SJSA1 (cell line): ENCODE measurements at places on chromosomes 7 and 10.
A peak's percentile ranks its signal among the peaks of the same experiment; 100 is the strongest.

- peaks cover 9% of the 10 kb centered on the region for H3K4me1 ChIP-seq
- peak; percentile 84 for DNase-seq
- H3K4me3 ChIP-seq: no peak overlapping the region
- H3K36me3 ChIP-seq: no peaks in the 10 kb centered on the region
- H3K27me3 ChIP-seq: peaks cover 25% of the 10 kb centered on the region
- no peak overlapping the region for H3K27ac ChIP-seq
These were observed 204.3 kb downstream of the DGKI start for GRCh38 chr7:137642472-137642871.

- no peaks in the 10 kb centered on the region for H3K36me3 ChIP-seq
- DNase-seq: no peak
- peak within 1 kb of the TSS; percentile 33 for H3K4me3 ChIP-seq
These were observed at the start of gene CFAP46 for GRCh38 chr10:132942101-132943057. Gene CFAP46, minus strand, starts transcription at chr10:132942570. Its CDS starts 86 bp downstream, at chr10:132942484.

DNA sequence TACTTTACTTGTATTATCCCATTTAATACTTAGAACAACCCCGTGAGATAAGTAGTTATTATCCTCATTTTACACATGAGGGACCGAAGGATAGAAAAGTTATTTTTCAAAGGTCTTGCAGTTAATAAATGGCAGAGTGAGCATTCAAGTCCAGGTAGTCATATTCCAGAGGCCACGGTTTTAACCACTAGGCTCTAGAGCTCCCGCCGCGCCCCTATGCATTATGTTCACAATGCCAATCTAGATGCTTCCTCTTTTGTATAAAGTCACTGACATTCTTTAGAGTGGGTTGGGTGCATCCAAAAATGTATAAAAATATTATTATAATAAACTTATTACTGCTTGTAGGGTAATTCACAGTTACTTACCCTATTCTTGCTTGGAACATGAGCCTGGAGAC lies 11.4 kb upstream of the CFAP69 start:
- H3K36me3 ChIP-seq: no peaks in the 10 kb centered on the region
- no peaks in the 10 kb centered on the region for H3K27me3 ChIP-seq
- no peak overlapping the region for H3K27ac ChIP-seq
- H3K4me1 ChIP-seq: no peaks in the 10 kb centered on the region
- DNase-seq: no peak
- no peak overlapping the region for H3K4me3 ChIP-seq

DNA sequence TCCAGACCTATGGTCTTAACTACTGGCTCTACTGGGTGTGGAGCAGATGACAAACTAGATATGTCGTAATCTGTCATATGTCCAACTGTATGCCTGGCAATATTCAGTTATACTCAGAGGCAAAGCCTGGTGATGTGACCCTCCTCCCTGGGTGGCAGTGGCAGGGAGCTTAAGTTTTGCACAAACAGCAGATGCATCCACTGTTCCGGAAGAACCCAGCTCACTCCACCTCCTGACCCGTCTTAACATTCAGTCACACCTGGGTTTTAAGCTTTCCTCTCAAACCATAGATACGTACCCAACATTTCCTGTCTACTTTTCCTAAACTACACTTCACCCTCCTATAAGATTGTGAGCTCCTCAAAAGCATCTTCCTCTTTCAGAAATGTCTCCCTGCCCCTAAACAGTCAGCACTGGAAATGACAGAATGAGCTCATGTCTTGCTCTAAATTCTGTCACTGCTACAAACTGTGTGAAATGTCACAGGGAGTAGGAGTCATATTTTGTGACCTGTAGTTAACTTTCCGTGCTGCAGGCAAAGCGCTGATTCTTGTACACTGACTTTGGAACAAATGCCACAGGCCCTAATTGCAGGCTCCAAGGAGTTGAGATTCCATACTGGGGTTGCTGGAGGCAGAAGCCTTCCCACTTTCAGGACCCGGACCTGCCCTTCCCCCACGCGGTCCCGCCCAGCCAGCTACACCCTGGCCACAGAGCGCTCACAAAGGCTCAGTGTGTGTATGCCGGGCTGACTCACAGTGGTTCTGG lies 23.9 kb downstream of the SCD start:
- H3K27me3 ChIP-seq: no peaks in the 10 kb centered on the region; the same call in 1 of the 2 replicates
- peak overlapping the region; percentile 18 for H3K27ac ChIP-seq
- H3K4me1 ChIP-seq: peaks cover 37% of the 10 kb centered on the region
- H3K4me3 ChIP-seq: no peak overlapping the region
- no peaks in the 10 kb centered on the region for H3K36me3 ChIP-seq

GRCh38 chr10:122072491-122072890 lies 83.5 kb downstream of the TACC2 start:
- no peaks in the 10 kb centered on the region for H3K36me3 ChIP-seq
- DNase-seq: no peak
- no peak overlapping the region for H3K27ac ChIP-seq

- H3K36me3 ChIP-seq: no peaks in the 10 kb centered on the region
- DNase-seq: no peak
- no peaks in the 10 kb centered on the region for H3K4me1 ChIP-seq
- H3K27ac ChIP-seq: no peak overlapping the region
These were observed 97.0 kb downstream of the BAMBI start for GRCh38 chr10:28774051-28774995.

DNA sequence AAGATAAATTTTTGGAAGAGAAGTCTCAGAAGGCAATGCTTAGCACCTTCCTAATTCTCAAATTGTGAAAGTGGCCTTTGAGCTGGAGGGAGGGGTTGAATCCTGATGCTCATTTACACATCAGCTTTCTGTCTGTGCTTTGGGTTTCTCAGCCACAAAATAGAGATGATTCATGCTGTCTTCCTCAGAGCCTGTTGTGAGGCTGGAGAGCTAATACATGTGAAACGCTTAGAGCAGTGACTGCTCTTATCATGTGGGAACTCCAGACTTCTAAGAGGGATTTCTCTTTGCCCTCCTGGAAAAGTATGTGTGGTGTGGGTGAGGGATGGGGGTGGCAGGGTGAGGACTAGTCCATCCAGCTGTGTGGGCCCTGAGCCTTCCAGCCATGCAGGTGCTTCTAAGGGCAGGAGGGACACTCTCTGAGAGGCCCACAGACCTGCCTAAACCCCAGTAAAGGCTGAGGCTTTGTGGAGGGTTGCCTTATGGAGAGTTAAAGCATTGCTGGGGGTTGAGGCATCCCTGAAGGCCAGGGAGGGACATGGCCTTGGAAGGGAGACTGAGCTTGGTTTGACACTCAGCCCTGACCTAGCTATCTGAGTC lies 4.8 kb upstream of the EVX1 start:
- peaks cover 20% of the 10 kb centered on the region for H3K27me3 ChIP-seq
- no peak for DNase-seq
- H3K4me3 ChIP-seq: no peak overlapping the region
- H3K4me1 ChIP-seq: peaks cover 13% of the 10 kb centered on the region

DNA sequence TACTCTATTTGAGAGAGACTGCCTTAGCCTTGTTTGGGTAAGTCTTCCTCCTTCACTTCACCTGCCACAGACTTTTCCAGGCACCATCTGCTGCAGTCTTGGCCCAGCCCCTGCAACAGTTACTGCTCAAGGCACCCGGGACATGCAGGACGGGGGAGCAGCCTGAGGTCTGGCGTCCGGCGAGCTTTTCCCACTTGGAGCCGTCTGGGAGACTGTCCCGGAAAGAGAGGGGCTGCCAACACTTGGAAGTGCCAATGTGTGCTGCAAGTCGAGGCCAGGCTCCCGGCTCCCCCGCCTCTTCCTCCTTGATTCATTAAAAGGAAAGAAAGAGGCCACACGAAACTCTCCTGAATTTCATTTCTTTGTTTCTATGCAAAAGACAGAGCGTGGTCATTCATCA lies 13.7 kb downstream of the HTRA1 start:
- no peak overlapping the region for H3K27ac ChIP-seq
- H3K27me3 ChIP-seq: no peaks in the 10 kb centered on the region
- no peak for DNase-seq

GRCh38 chr7:81158189-81158588 lies 239.3 kb upstream of the SEMA3C start:
- no peaks in the 10 kb centered on the region for H3K27me3 ChIP-seq
- H3K4me1 ChIP-seq: peaks cover 20% of the 10 kb centered on the region
- DNase-seq: no peak
- H3K36me3 ChIP-seq: no peaks in the 10 kb centered on the region
- no peak overlapping the region for H3K27ac ChIP-seq
- no peak overlapping the region for H3K4me3 ChIP-seq

DNA sequence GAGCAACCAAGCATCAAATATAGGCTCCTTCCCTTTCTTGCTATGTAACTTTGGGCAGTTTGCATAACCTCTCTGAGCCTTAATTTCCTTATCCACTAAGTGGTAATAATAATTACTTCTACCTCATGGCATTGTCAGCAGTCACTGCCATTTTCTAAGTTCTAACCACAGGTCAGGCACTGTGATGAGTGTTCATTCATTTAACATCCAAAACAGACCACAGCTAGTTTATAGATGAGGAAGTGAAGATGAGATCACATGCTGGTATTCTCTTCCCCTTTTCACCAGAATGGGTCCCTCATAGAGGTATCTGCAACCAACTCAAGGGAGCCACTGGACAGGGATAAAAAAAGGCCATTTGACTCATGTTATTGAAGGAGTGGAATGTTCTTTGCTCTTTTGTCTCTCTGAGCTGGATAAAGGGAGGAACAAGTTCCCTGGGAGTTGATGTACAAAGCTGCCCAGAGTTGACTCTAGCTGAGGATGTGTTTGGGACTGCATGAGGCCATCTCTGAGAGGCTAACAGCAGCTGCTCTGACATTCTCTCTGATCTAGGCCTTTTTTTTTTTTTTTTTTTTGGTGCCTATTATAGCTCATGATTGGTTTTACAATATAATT lies 65.0 kb downstream of the DNAJC12 start:
- no peak for DNase-seq
- no peaks in the 10 kb centered on the region for H3K4me1 ChIP-seq
- no peak overlapping the region for H3K4me3 ChIP-seq
- no peaks in the 10 kb centered on the region for H3K36me3 ChIP-seq

GRCh38 chr7:99733448-99733847 lies 1.5 kb downstream of the CYP3A7 start:
- H3K4me3 ChIP-seq: no peak overlapping the region
- no peaks in the 10 kb centered on the region for H3K27me3 ChIP-seq
- no peak for DNase-seq
- H3K27ac ChIP-seq: no peak overlapping the region
- no peaks in the 10 kb centered on the region for H3K4me1 ChIP-seq
- no peaks in the 10 kb centered on the region for H3K36me3 ChIP-seq

DNA sequence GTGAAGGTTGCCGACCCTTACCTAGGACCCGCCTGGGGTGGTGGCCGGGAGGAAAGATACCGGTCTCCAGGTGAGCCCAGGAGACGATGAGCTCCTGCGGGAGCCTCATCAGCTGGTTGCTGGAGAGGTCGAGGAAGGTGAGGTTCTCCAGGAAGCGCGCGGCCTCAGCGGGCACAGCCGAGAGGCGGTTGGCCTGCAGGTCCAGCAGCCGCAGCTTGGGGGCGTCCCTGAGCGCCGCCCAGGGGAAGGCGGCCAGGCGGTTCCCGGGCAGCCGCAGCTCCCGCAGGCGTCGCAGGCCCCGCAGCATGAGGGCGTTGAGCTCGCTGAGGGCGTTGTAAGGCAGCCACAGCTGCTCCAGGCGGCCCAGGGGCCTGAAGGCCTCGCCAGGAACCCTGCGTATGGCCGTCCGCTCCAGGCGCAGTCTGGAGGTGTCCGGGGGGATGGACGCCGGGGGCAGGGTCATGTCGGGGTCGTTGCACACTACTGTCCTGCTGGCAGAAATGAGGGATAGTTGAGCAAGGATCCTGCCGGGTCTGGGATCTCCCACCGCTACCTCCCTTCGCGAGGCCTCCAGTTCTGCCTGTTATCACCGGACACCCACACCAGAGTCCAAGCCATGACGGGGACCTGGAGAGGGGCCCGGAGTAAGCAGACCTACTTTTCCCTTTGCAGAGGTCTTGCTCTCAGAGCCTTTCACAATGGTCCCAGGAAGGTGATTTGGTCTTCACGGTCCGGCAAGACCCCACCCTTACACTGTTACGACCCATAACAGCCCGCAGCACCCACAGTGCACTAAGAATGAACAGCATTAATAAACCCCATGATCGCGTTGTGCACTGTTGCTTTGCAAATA lies 3.9 kb downstream of the LRIT1 start:
- DNase-seq: no peak
- H3K27ac ChIP-seq: no peak overlapping the region

DNA sequence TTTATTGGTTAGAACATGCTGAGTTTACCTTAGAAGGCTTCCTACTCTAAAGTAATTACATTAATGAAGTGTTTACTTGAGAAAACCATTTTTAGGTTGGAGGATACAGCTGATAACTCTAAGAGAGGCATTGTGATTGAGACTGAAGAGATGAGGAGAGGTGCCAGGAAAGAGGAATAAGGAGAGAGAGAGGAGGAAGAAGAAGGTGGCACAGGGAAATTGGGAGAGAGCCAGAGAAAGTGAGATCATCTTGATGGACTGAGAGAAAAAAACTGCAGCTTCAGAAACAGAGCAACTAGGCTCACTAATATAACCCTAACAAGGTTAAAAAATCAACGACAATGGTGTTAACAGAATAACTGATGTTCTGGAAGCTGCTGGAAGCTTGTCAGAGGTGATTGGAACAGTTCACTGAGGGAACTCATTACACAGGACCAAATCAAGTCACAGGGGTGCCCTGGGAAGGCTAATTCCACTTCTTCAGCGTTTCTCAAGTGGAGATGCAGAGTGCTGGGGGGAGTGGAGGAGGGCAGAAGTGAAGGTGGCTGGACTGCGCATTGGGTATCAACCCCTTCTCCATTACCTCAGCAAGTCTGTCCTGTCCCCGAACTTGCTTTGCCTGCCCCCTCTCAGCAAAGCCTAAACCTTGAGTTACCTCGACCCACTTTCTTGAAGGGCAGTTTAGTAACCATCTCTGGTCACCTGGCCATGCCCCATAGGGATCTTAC lies 6.9 kb upstream of the SORBS1 start:
- no peak overlapping the region for H3K27ac ChIP-seq
- no peaks in the 10 kb centered on the region for H3K4me1 ChIP-seq
- DNase-seq: no peak
- H3K27me3 ChIP-seq: peaks cover 17% of the 10 kb centered on the region; the same call in 1 of the 2 replicates
- no peak overlapping the region for H3K4me3 ChIP-seq
- H3K36me3 ChIP-seq: no peaks in the 10 kb centered on the region

DNA sequence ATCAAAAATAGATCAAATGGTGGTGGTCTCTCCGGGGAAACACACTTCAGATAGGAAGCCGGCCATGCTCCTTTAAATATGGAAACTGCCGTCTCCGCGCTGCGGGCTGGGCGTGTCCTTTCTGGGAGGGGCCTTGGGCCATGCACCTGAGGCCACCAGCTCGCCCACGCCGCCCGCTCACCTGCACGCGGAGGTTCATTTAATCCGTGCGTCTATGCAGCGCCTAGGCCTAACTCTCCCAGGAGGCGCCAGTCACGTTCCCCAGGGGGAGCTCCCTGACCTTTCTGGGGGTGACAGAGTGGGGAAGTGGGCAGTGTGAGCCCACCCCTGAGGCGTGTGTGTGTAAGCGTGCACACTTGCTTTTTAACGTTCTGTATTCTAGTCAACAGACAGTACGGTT lies 64.0 kb downstream of the C10orf143 start:
- H3K27me3 ChIP-seq: no peaks in the 10 kb centered on the region
- no peaks in the 10 kb centered on the region for H3K36me3 ChIP-seq
- no peak for DNase-seq
- H3K4me1 ChIP-seq: no peaks in the 10 kb centered on the region
- H3K4me3 ChIP-seq: no peak overlapping the region
